ENCODE measurements at places on chromosomes 11 and 22.

DNA sequence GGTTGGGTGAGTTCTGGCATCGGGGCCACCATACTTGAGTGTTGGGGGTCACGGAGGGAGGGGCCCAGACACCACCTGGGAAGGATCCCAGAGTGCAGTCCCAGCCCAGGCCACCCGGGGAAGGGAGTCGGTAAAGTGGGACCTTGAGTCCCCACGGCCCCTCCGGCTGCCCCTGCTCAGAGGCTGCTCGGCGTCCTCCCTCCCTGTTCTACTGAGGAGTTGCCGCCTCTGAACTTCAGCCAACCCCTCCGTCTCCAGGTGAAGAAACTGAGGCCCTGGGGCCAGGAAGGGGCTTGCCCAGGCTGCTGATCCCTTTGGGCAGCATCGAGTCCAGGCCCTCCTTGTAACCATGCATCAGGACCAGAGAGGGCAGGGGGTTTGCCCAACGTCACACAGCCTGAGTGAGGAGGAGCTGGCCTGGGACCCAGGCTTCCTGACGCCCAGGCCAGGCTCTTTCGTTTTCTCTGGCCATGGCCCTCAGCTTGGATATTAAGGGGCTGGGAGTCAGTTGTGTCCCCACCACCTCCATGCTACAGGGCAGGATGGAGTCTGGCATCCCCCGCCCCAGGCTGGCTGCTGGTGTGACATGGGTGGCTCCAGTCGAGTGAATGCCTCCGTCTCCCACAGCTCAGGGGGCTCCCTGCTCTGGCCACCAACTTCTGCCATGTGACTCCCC lies 1.3 kb downstream of the PARVG start:
- no peak for DNase-seq

DNA sequence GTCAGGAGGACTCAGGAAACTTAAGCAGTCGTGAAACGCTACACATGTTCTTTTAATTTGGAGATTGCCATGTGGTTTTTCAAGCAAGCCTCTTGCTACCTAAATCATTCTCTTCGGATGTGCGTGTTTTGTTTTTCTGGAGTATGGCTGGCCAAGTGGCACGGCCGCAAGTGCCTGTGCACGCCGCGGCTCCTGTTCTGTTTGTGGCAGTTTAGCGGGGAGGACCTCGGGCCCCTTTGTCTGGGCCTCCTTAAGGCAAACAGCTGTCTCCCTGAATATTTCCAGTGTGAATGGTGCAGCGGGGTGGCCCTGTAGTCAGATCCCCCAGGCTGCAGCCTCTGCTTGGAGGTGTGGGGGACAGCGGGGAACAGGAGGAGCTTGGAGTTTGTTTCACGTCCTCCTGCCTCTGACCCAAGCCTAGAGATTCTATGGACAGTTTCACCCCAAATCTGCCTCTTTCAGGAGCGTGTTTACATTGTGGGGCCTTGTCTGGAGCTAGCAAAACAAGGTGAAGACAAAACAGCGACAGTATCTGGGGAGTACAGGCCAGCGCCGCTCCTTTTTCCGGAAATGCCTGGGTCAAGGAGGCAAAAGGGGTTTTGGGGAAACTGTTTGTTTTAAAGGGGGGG lies 1.3 kb downstream of the LRP5 start:
- peak; percentile 64 for DNase-seq

GRCh38 chr11:26335903-26336302 lies 4.0 kb downstream of the ANO3 start:
- DNase-seq: peak; percentile 83

GRCh38 chr11:47854667-47855066 lies 6.5 kb upstream of the NUP160 start:
- DNase-seq: no peak

DNA sequence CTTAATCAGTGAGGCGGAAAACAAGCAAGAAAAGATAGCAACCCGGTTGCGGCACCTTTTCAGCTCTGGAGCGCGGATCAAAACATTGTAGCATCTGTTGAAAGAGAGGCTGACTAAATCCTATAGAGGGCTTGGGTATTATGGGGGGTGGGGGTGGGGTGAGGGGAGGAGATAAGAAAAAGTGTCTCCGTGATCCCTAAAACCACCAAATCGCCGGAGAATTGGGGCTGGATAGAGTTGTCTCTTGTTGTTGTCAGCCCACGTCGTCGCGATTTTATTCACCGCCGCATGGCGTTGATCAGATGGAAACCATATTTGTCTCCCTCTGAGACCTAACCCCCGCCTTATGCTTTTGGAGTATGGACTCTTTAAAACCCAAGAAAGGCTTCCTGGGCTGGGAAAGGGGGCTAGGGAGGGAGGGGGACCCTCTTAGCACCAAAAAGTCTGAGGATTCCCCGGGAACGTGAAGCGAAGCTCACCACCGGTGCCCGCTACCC lies 13.0 kb downstream of the PAX6 start:
- DNase-seq: no peak

DNA sequence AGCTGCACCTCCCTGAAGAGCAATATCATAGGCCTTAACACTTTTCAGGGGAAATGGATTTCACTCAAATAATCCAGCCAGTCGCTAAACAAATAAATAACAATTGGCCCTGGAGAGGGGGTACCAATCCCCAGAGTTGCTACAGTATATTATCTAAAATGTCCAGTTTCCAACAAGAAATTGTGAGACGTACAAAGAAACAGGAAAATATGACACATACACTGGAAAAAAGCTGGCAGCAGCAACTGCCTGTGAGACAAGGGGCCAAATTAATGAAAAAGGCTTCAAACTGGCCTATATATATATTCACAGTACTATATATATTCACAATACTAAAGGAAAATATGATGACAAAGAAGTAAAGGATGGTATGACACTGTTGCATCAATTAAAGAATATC lies 4.0 kb downstream of the NF2 start:
- DNase-seq: no peak

- no peak for DNase-seq
Observed at GRCh38 chr11:94877443-94878200, 95.7 kb downstream of the CWC15 start.

GRCh38 chr11:64100360-64100759 lies 64.6 kb downstream of the FLRT1 start:
- peak; percentile 91 for DNase-seq

GRCh38 chr11:66567787-66568123 lies 651 bp downstream of the CTSF start:
- no peak for DNase-seq

- DNase-seq: peak; percentile 66
Observed at GRCh38 chr11:639332-639955, 2.4 kb downstream of the DRD4 start.

GRCh38 chr11:18270102-18270501 lies 4.0 kb downstream of the SAA1 start:
- peak; percentile 6 for DNase-seq

DNA sequence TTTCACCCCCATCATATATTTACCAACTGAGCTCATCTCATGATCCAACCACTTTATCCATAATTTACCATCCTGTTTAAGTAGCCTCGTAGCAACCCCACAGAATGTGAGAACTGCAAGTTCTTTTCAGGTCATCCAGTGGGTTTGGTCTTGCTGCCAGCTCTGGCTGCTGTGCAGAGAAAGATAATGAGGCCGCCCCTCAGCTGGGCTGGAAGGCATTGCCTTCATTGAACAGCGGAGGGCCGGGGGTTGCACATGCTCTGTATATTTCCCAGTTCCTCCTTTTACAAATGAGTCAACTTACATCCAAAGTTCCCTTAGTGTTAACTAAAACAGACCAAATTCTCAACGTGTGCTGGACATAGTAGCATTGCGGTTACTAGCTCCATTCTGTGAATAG lies 96.7 kb downstream of the SYN3 start:
- DNase-seq: no peak

DNA sequence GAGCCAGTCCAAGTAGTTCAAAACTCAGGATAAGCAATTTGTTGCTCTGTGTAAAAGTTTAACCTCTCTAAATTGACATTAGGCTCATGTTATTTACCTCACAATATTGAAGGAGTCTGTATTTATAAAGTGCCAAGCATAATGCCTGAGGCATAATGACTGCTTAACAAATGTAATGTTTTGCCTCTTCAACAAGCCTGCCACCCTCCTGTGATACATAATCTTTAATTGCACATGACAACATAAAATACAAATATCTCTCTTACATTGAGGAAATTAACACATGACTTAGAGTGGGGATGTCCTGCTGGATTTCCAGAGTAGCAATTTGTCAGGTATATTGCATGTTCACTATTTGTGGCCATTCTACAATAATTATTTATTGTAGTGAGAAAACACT lies 469.2 kb upstream of the ANO5 start:
- DNase-seq: peak; percentile 100

- peak; percentile 57 for DNase-seq
Observed at GRCh38 chr22:26429458-26430286, 612 bp downstream of the ASPHD2 start.

DNA sequence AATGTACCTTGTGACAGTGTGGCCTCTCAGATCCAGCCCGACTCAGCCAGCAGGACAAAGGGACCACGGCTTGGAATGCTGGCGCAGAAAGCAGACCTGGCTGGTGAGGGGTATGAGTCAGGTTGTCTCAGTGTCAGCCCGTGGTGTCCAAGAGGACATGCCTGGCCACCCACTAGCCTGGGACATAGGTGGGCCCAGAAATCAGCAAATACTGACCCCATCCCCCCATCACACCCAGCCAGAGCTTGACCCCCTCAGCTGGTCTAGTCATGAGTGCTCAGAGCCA lies 4.5 kb downstream of the BANF1 start:
- no peak for DNase-seq

GRCh38 chr22:20868025-20868962 lies 9.5 kb downstream of the SNAP29 start:
- no peak for DNase-seq

DNA sequence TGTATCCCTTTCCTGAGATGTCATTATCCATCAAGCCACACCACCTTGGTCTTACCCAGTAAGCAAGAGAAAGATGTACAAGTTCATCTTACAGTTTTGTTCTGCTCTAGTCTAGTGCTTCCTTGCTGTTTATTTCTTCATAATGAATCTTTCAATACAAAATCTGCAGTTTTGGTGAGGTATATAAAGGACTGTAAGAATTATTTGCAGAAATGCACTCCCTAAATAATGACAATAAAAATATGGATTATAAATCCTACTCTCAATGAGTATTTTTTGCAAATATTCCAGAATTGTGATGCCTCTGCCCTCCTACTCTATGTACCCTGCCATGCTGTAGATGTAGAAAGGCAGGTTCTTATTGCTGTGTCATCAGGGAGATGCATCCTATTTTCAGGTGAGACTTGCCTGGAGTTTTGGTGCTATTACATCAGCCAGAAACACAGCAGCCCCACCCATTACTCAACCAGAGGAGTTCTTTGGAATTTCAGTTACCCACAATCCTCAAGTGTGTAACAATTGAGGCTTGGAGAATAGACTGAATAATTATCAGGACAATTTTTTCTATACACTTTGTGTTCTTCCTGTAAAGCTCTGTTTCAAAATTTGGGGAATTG lies at the start of gene OR10S1:
Gene OR10S1, minus strand, starts transcription at position 51 of the 617 bp plus-strand sequence. CDS start 117 bp downstream, outside the sequence.
- DNase-seq: no peak

DNA sequence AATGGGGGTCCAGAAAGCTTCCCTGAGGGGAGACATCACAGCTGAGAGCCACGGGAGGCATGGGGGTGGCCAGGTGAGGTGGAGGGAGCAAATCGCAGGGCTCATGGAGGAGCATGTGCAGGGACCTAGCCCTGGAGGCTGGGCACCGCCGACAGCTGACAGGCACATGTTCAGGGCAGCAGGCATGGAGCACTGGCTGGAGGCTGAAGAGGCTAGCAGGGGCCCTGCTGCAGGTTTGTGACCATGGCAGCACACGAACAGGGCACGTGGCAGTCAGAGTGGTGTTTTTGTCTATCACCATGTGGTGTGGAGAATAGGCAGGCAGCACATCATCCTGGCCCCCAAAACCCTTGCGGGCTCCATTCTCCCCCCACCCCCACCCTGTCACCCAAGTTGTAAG lies 10.1 kb upstream of the CDC42EP2 start:
- DNase-seq: no peak

- DNase-seq: no peak
Observed at GRCh38 chr11:66979336-66979980, 4.4 kb downstream of the C11orf86 start.

GRCh38 chr11:77596626-77597025 lies 6.9 kb downstream of the AQP11 start:
- DNase-seq: no peak

DNA sequence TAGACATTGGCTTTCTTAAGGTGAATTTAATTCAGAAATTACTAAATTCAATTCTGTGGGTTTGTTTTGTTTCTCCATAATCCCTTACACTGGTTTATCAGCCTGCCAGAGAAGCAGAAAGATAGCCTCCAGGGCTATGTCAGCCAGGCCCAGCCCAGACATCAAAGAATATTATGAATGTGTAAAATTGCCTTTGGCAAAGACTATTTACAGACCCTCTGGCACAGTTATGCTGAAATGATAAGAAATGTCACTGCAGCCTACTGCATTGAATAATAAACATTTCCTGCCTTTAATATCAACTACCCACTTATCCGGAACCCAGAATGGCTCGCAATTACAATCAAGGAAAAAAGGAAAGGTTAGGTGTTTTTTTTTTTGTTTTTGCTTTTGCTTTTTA lies 562.5 kb upstream of the LRRC4C start:
- DNase-seq: no peak

DNA sequence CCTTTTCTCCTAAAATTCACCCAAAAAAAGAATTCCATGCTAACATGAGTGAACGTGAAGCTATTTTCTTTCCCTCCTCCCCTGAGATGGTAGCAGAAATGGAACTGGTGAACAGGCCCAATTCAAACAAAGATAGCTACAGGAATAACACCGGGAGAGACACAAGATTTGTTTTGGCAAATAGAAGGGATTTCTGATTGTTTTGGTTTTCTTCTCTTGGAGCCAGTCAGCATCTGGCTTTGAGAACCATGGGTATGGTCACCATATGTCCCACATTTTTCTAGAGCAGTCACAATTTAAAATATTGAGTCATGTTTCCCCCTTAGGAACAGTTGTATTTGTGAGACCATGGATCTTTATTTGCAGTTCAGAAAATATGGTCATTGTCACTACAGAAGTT lies 214.1 kb downstream of the FAM76B start:
- no peak for DNase-seq

DNA sequence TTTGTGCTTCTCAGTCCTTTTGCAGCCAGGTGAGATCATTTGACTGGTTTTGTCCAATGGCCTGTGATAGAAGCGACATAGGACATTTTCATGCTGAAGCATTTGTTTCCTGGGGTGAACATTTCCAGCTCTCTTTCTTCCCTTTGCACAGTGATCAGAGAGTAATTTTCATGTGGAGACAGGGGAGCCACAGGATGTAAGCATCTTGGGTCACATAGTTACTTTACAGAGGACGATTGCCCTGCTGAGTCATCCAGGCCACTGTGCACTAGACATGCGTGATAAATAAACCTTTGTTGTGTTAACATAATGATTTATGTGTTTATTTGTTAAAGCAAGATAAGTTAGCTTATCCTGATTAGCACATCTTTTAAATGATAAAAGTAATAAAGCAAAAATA lies 263.5 kb upstream of the CCDC179 start:
- peak; percentile 73 for DNase-seq

DNA sequence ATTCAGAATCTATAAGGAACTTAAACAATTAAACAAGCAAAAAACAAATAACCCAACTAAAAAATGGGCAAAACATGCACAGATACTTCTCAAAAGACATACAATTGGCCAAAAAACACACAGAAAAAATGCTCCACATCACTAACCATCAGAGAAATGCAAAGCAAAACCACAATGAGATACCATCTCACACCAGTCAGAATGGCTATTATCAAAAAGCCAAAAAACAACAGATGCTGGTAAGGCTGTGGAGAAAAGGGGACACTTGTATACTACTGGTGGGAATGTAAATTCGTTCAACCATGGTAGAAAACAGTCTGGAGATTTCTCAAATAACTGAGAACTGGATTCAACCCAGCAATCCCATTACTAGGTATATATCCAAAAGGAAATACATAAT lies 24.8 kb downstream of the ENTHD1 start:
- DNase-seq: no peak

All from NCI-H69 (cell line).